Stimulated activated CD8-positive, alpha-beta memory T cell treated with anti-CD3 and anti-CD28 coated beads, Interleukin-4, amount 100 ng/mL, for 1 hour (primary cell): ENCODE measurements at places on chromosomes 3 and 15.

GRCh38 chr15:57337868-57338411 is 38.4 kb upstream of the CGNL1 start:
- no peak for DNase-seq

GRCh38 chr3:40128166-40128565 is 181.3 kb upstream of the EIF1B start:
- DNase-seq = no peak

DNA sequence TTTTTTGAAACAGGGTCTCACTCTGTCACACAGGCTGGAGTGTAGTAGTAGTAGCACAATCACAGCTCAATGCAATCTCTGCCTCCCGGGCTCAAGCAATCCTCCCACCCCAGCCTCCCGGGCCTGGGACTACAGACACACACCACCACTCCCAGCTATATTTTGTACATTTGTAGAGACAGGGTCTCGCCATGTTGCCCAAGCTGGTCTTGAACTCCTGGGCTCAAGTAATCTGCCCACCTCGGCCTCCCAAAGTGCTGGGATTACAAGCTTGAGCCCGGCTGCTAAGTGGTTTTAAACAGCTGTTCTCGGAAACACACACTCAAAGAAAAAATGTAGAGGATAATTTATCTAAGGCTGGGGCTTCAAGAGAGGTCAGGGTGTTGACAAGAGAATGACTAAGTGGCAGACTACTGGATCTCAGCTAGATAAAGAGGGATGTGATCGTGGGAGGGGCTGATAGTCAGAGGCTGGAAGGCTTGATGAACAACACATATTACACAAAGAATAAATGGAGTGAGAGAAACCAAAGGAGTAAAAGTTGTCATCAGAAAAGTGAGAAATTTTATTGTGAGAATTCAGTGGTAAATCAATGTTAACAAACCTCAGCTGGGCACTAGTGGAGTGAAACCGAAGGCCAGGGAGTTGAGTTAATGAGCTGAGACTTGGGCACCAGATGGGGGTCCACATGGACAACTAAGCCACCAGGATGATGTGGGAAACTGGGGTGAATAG is 6.7 kb downstream of the CCR5AS start:
- no peak for DNase-seq

DNA sequence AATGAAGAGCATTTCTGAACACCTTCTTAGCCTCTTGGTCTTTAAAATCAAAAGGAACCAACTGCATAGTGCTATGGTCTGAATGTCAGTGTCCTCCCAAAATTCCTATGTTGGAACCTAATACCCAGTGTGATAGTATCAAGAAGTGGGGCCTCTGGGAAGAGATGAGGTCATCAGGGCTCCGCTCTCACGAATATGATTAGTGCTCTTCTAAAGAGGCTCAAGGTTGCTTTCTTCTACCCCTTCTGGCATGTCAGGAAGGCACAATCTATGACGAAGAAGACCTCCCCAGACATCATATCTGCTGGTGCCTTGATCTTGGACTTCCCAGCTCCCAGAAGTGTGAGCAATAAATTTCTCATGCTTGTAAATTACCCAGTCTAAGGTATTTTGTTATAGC is 209.5 kb downstream of the MAGI1 start:
- DNase-seq = no peak

- no peak for DNase-seq
Measured at GRCh38 chr3:170033489-170033888, 4.3 kb upstream of the GPR160 start.

DNA sequence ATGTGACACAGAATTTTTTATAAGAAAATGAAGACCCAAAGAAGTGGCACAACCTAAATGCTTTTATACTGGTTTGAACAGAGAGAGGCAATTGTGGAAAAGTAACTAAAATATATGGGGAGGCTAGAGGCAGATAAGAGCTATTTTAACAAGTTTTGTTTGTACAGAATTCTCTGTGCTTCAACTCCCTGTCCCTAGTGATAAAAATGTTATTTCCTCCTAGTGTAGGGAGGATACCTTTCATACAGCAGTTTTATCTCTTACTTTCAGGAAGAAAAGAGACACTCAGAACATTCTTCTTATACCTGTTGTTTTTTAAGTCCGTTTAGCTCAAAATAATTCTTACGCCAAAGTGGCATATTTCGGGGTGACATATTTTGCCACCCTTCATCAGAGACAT is 21.2 kb upstream of the ZNF639 start:
- no peak for DNase-seq

DNA sequence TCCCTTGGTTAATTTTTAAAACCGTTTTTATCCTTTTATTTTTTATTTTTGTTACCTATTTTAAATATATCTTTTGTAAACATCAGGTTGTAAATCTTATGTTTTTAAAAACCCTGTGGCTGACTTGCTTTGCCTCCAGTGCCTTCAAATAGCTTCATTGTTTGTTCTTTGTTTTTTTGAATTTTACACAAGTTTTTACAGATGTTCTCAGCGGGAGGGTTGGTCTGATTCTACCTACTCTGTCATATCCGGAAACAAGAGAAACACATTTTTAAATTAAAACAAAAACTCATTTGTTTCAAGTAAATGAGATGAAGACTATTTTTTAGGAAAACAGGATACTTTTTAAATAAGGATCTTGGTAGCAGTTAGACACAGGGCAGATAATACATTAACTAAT is 129.0 kb upstream of the THRB start:
- no peak for DNase-seq

DNA sequence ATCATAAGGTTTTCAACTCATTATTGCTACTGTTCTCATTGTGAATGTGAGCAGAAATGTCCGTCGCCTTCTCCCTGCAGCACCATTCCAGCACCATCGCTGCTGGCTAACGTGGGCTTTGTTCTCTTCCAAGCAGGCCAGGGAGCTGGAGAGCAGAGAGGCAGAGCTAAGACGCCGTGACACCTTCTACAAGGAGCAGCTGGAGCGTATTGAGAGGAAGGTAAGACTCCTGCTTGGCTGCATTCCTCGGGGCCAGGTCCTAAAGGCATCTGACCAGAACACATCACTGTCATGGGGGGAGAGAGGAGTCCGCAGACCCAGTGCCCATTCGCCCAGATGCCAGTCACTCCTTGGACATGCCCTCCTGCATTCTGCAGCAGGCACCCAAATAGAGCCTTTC is 130.4 kb upstream of the PLXNA1 start:
- DNase-seq = no peak

- DNase-seq = peak; percentile 3
Measured at GRCh38 chr15:80060356-80061006, 1.0 kb downstream of the ZFAND6 start.
